Brain (organoid and tissue), 16 donors: ENCODE measurements at places on chromosomes 11 and 22.

GRCh38 chr11:126870021-126870420, 130.5 kb downstream of the KIRREL3 start:
- DNase-seq = no peak

DNA sequence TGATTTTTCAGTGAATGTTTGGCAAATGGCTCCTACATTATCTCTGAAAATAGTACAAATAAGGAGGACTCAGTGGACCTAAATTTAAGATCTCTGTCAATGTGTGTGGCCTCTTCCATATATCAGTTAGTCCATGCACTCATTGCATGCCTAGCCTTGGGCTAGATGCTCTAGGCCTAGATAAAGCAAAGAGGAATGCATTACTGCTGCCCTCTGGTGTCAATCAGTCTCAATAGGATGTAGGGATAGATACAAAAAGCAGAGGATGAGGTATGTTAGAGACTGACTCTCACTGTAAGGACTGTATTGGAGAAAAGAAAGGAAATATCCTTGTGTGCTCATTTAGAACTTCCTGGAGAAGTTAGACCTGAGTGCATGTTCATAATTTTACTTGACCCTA, 42.0 kb downstream of the MS4A2 start:
- DNase-seq = peak; percentile 75

GRCh38 chr22:23518376-23519187, 61.5 kb downstream of the IGLL1 start:
- no peak for DNase-seq

- DNase-seq = peak; percentile 87
Observed at GRCh38 chr11:134471087-134471715, 59.2 kb upstream of the B3GAT1 start.
